ENCODE measurements at places on chromosomes 1 and 21.

DNA sequence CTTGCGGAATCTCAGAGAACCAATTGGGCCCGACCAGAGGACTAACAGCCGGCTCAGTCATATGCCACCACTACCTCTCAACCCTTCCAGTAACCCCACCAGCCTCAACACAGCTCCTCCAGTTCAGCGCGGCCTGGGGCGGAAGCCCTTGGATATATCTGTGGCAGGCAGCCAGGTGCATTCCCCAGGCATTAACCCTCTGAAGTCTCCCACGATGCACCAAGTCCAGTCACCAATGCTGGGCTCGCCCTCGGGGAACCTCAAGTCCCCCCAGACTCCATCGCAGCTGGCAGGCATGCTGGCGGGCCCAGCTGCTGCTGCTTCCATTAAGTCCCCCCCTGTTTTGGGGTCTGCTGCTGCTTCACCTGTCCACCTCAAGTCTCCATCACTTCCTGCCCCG lies 49.8 kb downstream of the ACP6 start:
- no peak for DNase-seq

DNA sequence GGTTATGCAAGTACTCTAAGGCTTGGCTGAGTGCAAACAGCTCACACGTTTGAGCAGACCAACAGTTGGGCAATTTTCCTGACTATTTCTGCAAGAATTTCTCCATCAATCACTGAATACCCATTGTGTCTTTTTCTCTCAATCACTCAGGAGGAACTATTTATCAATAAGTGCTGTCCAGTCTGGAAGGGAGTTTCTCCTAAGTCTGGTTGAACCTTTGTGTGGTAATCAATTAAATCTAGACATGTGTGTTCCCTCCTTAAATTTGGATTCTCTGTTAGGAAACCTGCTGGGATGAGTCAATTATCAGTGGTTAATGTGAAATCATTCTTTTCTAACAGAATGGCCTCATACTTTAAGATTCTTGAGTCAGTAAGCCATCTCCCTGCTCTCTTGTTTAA lies 6.8 kb upstream of the AADACL3 start:
- DNase-seq = no peak

GRCh38 chr1:37137014-37137413 lies 102.7 kb upstream of the GRIK3 start:
- DNase-seq = no peak

GRCh38 chr1:200901796-200902444 lies 7.2 kb downstream of the INAVA start:
- no peak for DNase-seq

GRCh38 chr1:201983380-201983805 lies 945 bp downstream of the RNPEP start:
- no peak for DNase-seq

GRCh38 chr1:47990286-47990685 lies 6.9 kb downstream of the TRABD2B start:
- DNase-seq = no peak

DNA sequence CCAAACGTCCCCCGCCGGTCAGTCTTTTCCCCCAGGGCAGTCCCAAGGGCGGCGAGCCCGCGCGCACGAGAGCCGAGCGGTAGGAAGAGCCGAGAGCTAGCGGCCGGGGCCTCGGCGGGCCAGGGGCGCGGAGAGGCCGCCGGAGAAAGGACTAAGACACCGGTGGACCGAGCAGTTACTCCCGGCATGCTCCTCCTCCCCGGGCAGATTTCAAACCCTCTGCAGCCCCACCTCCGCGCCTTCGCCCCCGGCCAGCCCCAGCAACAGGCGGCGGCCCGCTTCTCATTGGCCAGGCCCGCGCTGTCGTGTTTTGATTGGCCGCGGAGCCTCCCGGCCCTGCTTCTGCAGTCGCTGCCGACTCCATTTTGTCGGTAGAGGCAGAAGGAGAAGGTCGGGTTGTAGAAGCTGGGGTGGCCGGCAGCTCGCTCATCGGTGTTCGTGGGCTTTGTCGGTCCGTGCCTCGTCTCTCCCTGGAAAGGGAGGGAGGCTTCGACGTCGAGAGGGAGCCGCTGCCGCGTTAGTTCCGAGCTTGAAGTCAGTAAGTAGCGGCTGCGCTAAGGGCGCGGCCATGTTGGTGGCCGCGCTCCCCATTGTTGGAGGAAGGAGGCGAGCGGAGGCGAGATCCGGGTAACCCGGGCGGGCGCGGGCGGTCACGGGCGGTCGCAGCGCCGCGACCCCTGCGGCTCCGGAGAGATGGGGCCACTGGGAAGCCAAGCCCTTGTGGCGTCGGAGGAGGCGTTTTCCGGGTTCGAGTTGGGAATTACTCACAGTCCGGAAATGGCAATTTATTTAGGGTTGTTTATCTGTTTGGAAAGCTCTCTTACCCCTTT lies at the start of gene PNRC2:
TSS of gene PNRC2 (plus strand) at position 368 of the 830 bp plus-strand sequence. CDS start 1,630 bp downstream, outside the sequence.
- peak; percentile 84 for DNase-seq

GRCh38 chr1:147201276-147201675 lies 23.9 kb downstream of the FMO5 start:
- no peak for DNase-seq

DNA sequence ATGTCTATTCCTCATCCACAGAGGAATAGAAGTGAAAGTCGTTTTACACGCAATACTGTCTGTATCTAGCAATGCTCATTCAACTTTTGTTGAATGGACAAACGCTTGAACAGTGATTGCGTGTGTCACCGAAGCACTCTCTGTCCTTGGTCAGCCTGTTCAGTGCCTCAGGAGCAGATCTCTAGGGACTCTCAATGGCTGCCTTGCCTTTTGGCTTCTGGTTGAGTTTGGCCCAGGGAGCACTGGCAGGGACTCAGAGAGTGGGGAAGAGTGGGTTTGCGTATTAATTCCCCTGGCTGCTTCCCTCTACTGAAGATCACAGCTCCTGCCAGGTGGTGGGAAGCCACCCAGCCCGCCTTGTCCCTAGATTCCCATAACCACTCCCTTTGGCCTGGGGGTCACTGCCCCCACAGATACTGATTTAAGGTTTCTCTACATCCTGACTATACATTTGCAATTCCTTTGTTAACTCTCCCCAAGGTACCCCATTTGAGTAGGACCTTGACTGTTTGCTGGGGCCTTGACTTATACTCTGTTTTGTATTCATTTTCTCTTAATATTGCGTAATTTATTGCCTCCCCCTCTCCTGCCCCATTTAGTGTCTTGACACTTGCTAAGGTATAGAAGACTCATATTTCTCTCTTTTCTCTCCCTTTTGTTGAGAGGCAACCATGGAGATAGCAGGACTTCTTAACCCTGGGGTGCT lies 61.7 kb upstream of the USP24 start:
- DNase-seq = no peak

- no peak for DNase-seq
Observed at GRCh38 chr1:39663559-39663958, 8.3 kb downstream of the NT5C1A start.

DNA sequence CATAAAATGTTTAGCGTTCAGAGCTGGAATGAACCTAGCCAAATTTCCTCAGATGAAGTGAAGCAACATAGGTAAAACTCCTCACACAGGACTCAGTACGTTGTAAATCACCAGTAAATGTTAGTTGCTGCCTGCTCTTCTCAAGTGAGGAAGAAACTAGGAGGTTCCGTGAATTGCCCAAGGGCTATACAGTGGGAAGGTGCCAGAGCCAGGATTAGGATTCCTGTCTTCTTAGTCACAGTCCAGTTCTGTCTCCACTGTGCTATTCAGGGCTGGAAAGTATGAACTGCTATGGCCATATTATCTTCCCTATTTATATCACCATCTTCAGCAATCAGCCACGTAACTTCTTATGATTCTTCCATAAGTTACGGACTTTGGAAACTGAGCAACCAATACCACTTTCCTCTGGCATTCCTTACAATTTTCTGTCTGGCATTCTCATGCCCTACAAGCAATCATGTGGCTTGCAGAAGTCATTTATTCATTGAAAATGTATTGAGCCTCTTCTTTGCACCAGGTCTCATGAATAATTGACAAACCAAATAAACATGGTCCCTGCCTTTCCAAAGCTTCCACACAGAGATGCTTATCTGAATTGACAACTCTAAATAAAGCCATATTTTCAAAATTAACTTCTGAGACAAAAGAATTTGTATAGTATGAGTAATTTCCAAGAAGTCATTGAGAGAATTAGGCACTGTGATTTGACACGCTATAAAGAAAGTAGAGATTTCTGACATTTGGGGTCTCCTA lies 271.6 kb upstream of the SGIP1 start:
- DNase-seq = peak; percentile 82

DNA sequence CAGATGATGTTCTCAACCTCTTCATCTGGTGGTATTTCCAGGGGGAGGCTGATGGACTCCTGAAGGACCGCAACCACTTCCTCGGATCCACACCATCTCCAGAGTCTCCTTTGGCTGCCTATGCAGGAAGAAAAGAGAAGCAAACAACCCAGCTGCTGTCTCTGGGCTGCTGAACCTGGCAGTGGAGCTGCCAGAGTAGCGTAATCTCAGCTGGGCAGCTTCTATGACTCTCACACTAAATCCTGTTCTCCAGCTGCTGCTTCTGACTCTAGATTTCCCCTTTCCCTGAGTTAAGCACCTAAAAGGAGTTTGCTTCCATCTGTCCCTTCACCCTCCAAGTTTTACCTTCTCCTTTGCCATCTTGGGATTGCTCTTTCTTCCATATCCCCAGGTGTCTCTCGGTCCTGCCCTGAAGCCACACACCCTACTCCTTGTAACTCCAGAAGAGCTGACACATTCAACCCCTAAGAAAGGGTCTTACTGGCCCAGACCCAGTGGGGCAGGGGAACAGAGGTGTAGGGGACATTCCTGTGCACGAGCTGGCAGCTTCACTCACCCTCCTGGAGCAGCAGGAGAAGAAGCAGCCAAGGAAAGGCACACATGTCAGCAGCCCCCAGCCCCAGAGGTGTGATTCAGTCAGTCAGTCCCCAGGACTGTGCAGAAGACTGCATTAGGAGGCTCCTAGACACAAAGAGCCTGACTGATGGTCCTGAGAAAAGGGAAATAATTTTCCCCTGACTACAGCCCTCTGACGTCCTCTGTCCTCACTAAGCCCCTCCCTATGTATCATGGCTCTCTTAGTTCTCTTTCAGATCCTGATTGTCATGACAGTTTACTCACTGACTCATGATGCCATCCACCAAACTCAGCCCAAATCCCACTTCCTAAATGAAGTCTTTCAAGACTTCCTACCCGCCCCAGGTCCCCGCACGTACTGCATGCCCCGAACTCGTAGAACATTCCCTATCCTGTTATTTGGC lies at the start of gene SLAMF9:
TSS of gene SLAMF9 (minus strand) at position 702 of the 980 bp plus-strand sequence. CDS start at position 602, 100 bp downstream.
- DNase-seq = no peak

- no peak for DNase-seq
Observed at GRCh38 chr1:41677620-41678019, 193.1 kb upstream of the EDN2 start.

DNA sequence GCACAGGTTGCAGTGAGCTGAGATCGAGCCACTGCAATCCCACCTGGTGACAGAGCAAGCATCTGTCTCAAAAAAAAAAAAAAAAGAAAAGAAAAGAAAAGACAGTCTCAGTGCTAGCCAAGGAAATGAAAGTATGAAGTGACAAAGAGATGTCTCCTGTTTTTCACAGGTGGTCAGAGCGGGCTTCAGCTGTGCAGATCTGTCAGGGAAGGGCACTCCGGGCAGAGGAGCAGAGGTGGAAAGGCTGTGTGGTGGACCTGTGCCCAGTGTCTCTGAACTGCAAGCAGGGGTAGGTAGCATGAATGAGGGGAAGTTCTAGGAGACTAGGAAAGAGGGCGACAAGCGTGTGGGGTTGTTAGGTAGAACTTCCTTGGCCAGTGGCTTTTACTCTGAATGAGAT lies 67.5 kb downstream of the CD247 start:
- DNase-seq = no peak

GRCh38 chr1:16391411-16391810 lies 24.4 kb downstream of the SZRD1 start:
- no peak for DNase-seq

- DNase-seq = peak; percentile 88
Observed at GRCh38 chr1:163069142-163069541, at the start of gene RGS4. Gene RGS4, plus strand, starts transcription at chr1:163069361. Its CDS starts 124 bp downstream, at chr1:163069485.

DNA sequence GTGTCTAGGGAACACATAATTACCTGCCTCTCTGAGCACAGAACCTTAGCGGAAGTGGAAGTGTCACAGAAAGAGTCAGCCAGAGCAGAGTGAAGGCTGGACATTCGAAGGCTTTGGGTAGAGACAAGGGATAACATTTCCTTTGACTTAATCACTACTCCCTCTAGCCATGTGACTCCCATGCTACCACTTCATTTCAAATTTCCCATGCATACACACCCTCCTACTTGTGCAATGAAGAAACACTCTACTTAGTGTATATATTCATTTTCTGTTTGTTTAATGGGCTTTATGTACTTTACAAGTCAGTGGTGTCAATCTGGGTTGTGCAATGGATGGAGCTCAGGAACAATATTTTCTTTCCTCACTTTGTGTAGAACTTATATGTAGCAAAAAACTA lies 6.9 kb downstream of the ANKRD35 start:
- DNase-seq = no peak

- DNase-seq = no peak
Observed at GRCh38 chr1:152182944-152183361, 23.9 kb upstream of the RPTN start.

DNA sequence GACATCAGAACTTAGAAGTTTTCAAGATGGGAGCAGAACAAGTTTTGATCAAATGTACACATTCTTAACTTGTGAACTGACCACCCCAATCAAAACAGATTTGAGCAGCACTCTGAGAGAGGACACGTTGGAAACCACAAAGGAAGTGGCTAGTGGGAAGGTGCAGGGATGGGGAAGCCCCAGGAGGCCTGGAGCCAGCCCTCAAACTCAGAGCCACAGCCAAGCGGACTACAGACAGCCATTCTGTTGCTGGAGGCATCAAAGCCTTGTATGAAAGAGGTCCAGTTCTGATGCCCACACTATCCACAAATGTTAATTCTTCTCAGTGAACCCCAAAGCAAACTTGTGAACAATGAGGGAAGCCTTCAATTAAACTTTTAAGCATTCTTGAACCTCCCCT lies 143.6 kb upstream of the RAB4A start:
- no peak for DNase-seq

DNA sequence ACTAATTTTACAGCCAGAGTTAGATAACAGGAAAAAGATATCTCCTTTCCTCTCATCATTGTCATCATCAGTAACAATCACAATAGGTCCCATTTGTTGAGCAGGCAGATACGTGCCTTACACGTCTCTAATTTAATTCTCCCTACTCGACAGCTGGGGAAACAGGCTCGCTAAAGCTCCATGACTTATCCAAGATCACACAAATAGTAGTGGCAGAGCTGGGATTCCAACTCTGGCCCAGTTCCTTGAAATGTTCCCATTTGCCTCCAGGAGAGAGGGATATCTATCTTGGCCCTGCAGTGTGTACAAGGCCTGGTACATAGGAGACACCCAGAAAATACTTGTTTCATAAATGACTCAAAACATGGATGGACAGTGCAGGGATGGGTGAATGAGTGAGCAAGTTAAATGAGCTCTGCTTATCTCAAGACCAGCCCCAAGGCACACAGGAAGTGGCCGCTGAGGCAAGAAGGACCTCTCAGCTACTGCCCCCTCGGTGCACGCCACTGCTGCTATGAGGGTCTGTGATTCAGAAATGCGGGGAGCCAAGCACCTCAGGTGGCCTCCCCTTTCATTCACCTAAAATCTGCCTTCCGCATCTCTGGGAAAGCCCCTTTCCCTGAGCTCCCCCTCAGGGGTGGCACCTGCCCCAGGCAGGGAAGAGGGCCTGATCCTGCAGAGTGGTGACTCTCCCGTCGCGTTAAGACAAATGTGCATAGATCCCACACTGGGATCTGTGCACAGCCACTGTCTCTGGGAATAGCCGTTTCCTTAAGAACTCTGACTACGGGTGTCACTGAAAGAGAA lies 3.6 kb downstream of the KCNN3 start:
- no peak for DNase-seq

Measured in fibroblast of skin of left biceps (primary cell).